Endodermal cell (in vitro differentiated cells): ENCODE measurements at places on chromosomes 6 and 20.

GRCh38 chr6:25381077-25381476 lies 101.9 kb downstream of the CARMIL1 start:
- no peak for DNase-seq

GRCh38 chr20:18886756-18887155 lies 73.2 kb downstream of the SCP2D1 start:
- DNase-seq, result no peak

- no peak for DNase-seq
These were observed 9.0 kb upstream of the CCN6 start for GRCh38 chr6:112044856-112045255.

- DNase-seq, result no peak
These were observed 2.4 kb upstream of the IRF4 start for GRCh38 chr6:389143-389542.

- DNase-seq, result no peak
These were observed 291.9 kb downstream of the PLCB1 start for GRCh38 chr20:8424010-8424409.

GRCh38 chr6:130838951-130839350 lies 11.7 kb downstream of the SMLR1 start:
- no peak for DNase-seq

- no peak for DNase-seq
These were observed 216.9 kb downstream of the DOK5 start for GRCh38 chr20:54692168-54692887.

DNA sequence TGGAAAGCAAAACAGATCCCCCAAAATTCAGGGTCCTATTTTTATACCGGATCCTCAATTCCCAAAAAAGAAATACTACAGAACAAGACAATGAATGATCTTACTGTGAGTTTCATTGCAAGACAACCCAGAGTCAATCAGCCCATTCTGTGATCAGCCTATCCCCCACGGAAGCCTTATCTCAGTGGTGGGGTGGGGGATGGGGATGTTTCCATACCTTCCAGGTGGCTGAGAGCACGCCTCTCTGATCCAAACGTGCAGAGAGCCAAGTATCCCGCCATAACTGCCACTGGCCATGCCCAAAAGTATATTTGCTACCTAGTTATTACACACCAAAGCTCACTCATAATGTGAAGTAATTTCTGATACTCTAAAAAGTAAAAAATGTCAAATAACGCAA lies 15.1 kb downstream of the WFDC2 start:
- DNase-seq, result peak; percentile 73

GRCh38 chr20:62025394-62025793 lies 40.3 kb downstream of the TAF4 start:
- DNase-seq, result no peak

DNA sequence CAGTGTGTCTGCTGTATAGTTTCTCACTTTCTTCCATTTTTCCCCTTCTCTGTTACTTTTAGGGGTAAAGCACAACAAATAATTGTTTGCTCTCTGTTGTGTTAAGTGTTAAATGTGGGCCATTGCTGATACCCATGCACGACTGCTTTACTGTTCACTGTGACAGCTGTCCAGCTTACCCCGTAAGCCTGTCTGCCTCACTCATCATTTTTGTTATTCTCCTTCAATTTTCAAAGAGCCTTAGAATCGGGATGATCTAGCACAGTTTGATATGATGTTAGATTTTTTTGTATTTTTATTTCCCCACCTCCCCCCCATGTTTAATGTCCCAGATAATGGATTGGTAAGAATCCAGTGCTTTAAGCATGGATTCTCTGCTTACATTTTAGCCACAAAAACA lies 41.2 kb upstream of the MLIP start:
- no peak for DNase-seq

- no peak for DNase-seq
These were observed 46.8 kb upstream of the SH3BGRL2 start for GRCh38 chr6:79584332-79584731.

DNA sequence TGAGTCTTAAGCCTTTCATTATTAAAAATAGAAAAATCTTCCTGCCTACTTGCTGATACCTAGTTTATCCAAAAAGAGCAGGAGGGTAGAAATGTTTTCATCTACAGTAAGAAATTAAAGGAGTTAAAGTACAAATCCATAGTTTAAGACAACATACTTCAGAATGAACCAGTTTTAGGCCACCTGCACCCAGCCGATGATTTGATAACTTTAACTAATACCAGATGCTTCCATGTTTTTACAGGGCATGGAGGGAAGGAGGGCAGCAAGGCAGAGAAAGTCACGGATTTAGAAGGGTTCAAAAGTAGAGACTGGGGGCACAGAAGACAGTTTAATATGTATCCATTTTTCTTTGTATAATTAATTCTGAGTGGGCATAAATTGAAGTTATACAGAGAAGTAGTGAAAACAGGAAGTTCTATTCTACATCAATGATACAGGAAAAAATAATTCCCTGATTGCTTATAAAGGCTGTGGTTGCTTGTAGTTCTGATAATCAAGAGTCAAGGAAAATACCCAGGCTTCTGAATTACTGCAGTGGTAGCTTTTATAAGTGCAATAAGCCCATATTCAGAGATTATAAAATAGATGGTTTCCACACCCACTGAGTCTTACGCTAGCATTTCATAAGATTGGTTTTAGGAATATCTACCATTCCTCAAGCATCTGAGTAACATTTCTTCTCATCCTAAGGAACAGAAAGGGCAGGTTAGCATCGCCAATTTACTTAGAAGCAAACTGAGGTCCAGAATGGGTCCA lies 72.0 kb downstream of the GMDS start:
- DNase-seq, result no peak

DNA sequence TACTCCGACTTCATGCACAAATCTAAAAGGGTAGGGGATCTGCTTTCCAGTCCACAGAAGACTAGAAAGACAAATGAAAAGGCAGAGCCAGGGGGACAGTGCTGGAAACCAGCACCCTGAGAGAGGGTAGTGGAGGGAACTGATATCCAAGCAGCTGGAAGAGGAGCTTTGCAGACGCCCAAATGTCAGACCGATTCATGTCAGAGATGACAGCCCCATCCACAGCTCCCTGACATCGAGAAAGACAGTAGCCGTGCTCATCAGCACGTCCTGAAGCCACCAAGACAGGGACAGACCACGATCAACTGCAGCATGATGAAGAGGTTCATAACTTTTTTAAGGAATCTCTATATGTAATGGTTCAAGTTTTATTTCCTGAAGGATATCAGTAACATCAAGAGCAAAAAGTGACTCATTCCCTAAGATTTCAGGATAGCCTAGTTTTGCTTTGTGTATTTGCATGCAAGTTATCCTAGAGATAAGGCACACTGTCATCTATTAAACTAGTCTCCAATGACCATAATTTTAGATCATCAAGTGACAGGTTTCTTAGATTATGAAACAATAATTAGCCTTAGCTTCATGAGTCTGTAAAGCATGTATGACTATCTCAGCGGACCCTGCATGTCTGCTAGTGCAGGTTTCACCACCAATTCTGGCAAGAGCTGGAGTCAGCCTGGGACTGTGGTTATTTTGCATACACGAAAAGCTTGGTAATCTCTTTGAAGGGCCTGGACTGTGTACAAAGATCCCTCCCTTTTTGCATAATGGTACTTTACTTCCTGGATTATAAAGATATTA lies 43.0 kb downstream of the PRDM1 start:
- no peak for DNase-seq

DNA sequence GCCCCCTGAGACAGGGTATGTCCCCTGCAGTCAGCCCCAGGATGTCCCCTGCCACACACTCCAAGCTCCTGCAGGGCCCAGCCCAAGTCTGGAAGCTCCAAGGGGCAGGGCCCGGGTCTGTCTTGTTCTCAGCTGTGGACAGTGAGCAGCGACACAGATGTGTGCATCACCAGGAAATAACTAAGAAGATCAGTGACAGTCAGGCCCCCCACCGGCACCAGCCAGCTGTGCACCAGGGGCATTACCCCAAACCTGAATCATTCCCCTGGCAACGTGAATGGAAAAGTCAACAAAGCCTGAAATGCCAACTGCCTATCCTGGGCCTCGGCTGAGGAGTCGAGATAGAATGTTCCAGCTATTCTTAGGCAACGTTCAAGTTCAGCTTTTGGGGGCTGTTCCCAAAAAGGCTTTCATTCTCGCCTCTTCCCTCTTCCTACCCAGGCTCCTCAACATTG lies 105.0 kb downstream of the PREX1 start:
- no peak for DNase-seq

DNA sequence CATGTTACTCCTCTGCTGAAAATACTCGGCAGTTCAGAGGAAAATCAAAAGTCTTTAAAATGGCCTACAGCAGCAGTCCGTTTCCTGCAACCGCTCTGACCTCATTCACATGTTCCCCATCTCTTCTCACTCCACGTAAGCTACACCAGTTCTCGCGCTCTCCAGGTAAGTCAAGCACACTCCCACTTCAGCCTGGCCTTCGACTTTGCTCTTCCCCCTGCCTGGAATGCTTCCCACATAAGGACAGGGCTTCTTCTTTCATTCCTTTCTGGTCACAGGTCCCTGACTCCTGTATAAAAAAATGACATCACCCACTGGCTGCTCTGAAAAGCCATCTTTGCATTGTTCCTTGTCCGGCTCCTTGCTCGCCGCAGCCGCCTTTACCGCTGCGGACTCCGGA lies 42.7 kb downstream of the MGME1 start:
- no peak for DNase-seq

DNA sequence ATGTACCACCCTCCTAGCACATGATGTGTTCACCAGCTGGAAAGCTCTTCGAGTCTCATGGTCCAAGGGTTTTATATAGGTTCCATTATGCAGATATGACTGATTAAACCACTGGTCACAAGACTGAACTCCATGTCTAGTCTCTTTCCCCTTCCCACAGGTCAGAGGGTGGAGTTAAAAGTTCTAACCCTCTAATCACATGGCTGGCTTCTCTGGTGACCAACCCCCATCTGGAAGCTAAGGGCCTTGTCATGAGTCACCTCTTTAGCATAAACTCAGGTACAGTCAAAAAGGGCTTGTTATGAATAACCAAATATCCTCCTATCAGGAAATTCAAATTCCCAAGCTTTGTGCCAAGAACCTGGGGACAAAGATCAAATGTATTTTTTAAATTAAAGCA lies 52.0 kb upstream of the KLHL31 start:
- no peak for DNase-seq

DNA sequence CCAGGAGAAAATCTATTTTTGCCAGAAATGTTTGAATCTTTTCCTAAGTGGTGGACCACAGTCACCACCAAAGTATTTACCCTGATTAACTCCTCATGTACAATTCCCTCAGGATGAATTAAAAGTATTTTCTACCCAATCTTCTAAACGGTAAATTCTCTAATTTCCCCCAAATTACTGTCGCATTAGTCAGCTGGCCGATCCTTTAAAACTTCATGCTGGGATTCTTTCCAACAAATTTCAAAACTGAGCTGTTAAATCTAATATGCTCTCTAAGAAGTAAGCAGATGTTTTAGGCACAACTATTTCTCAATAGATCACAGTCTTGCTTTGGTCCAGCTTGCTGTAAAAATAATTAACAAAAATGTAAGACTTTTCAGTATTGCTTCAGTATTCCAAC lies 447.2 kb downstream of the FRK start:
- no peak for DNase-seq

- no peak for DNase-seq
These were observed 118.3 kb downstream of the RALGAPA2 start for GRCh38 chr20:20594171-20594530.

DNA sequence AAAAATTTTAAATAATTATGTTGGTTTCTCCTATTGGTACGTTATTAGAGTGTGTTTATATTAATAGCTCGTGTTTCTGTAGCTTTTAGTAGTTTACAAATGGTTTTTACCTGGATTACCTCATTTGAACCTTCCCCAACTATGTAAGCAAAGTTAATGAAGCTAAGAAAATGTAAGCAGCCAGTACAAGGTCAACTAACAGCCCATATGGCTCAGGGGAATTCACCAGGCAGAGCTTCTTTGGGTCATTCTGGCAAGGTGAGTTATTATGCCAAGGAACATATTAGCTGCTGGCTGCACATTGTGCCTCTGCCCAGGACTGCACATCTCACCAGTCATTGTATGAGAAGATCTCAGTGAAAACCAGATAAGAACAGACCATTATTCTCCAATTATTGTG lies 27.0 kb upstream of the MARCKS start:
- DNase-seq, result no peak

DNA sequence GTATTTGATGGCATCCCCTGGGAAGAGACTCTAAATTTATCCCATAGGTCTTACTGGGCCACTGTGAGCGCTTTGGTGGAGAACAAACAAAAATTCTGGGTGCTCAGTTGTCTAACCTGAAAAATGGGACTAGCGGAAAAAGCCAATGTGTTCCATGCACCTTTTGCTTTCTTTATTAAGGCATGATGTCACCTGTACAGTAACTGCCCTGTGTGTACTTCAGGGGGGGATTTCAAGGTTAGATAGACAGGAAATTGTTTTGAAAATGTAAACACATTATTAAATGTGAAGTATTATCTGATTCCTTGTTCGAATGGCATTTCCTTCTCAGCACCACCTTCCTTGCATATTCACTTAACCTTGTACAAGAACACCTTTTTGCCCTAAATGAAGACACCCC lies 1.2 kb upstream of the EDN1 start:
- DNase-seq, result no peak

GRCh38 chr6:157905590-157906342 lies 75.9 kb upstream of the SYNJ2 start:
- DNase-seq, result peak; percentile 63

- DNase-seq, result peak; percentile 53
These were observed 70.6 kb upstream of the CCN2 start for GRCh38 chr6:132021552-132022375.

GRCh38 chr6:166625356-166625755 lies 1.7 kb downstream of the RPS6KA2 start:
- DNase-seq, result no peak

- no peak for DNase-seq
These were observed 970.0 kb upstream of the SLC35B3 start for GRCh38 chr6:9405369-9405768.

- DNase-seq, result no peak
These were observed 128.1 kb downstream of the IPCEF1 start for GRCh38 chr6:154228521-154228905.

- DNase-seq, result peak; percentile 83
These were observed 1.6 kb downstream of the SLC17A9 start for GRCh38 chr20:62953839-62954703.

DNA sequence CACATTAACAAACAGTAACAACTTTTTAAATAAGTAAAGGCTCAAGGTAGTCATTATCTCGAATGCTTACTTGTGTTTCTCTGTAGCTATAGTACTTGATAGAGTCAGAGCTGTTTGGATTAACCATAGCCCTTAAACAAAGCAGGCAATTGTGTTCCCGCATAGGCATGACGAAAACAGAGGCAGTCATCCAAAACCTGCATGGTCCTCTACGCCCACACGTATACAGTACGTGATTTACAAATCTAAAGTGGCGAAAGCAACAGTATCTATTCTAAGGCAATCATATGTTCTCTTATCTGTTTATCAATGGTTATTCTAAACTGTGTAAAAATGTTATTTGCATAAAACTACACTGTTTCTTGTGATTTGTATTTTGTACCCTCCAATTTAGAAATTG lies 31.8 kb downstream of the HFE start:
- no peak for DNase-seq

GRCh38 chr6:22765015-22765414 lies 195.6 kb downstream of the HDGFL1 start:
- DNase-seq, result no peak

GRCh38 chr6:90296341-90297114 lies at the start of gene BACH2:
TSS of gene BACH2 (minus strand) at chr6:90296843. CDS start at chr6:90008844, 287,999 bp downstream.
- DNase-seq, result peak; percentile 96

- no peak for DNase-seq
These were observed 4.1 kb upstream of the EFHC1 start for GRCh38 chr6:52415917-52416628.
